ENCODE measurements at places on chromosomes 5 and 9.
A peak's percentile ranks its signal among the peaks of the same experiment; 100 is the strongest.

- peak; percentile 85 for DNase-seq
Observed at GRCh38 chr5:58460732-58461286, 923 bp upstream of the PLK2 start.

- no peak for DNase-seq
Observed at GRCh38 chr9:96425500-96426169, 7.5 kb upstream of the ZNF367 start.

DNA sequence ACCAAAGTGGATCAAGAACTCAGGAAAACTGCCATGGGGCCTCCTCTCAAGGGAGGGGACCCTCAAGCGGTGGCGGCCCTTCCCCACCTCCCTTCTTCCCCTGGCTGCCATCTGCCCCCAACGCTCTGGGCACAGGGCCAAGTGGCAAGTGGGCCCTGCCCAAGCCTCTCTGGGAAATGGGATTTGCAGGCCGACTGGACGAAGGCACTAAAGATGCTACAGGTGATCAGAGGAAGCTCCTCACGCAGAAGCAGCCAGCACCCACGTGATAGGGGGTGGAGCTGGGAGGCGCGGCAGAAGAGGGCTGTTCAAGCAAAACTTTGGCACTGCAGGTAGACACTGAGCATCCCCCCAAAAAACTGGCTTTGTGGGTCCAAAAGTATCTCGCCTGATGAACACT is 52.7 kb upstream of the UBTD2 start:
- DNase-seq, result no peak

DNA sequence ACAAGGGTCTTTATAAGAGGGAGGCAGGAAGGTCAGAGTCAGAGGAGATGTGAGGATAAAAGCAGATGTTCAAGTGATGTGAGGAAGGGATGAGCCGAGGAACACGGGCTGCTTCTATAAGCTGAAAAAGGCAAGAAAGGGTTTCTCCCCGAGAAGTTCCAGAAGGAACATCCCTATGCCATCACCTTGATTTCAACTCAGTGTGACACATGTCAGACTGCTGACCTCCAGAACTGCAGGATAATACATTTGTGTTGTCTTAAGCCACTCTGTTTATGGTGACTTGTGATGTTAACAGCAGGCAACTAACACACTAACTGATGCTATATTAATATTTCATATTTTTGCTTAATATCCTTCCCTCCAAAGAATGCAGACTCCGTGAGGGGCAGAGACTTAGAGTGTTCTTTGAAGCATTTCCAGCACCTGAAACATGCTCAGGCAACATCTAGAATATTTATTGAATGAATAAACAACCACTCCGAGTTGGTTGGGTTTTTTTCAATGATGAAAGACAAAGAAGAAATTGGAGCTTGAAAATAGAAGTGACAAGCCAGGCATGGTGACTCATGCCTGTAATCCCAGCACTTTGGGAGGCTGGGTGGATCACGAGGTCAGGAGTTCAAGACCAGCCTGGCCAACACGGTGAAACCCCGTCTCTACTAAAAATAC is 77.6 kb upstream of the ADRA1B start:
- DNase-seq, result no peak

DNA sequence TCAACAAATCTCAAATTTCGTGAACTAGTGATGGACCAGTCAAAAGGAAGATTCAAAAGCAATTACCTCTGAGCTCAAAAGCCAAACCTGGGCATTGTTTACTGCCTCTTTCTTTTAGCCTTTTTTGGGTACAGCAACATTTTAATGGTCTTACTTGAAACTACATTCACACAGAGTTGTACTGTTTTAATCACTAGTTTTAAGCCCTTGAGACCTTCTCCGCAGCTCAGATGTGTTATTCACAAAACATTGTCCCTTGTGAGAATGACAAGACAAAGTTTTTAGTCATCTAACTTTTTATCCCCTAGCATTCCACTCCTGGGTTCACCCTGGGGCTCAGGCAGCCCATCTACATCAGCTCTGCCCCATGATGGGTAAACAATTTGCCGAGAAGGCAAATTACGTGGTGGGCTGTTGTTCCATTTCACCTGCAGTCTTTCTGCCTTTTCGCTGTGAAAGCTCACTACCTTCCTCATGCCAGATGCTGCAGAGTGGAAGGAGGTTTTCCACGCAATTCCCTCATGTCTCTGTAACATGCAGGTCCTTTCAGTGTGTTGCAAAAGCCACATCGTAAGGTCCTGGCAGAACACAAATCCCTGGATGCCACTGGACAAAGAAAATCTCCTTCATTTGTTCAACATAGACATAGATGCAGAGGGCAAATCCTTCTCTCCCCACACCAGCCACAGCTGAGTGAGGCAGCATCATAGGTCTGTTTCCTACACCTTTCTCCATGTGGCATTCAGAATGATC is 175.7 kb downstream of the EBF1 start:
- DNase-seq, result no peak

- no peak for DNase-seq
Observed at GRCh38 chr9:93871286-93871685, 83.9 kb downstream of the BARX1 start.

DNA sequence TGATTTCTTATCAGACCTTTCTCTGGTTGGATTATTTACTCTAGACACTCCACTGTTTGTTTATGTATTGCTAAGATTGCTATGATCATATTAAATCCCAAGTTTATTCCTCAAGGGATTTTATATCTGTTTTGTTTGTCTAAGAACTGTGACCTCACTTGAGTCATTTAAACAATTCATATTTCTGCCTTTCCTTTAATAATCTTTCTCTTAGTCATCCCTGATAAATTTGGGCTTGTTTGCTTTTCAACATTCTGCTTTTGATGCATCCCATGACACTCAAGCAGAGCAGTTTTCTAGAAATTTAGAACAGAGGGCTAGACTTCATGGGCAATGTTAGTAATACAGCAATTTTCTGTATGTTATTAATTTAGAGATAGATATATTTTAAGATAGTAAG is 231.6 kb upstream of the TNC start:
- no peak for DNase-seq

DNA sequence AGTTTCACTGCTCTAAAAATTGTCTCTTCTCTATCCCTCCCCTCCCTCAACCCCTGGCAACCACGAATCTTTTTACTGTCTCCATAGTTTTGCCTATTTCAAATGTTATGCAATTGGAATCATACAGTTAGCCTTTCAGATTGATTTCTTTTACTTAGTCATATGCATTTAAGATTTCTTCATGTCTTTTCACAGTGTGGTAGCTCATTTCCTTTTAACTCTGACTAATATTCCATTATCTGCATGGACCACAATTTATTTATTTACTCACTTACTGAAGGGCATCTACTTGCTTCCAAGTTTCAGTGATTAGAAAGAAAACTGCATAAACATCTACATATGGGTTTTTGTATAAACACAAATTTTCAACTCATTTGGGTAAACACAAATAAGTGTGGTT is 372.3 kb downstream of the CDH18 start:
- DNase-seq, result no peak

DNA sequence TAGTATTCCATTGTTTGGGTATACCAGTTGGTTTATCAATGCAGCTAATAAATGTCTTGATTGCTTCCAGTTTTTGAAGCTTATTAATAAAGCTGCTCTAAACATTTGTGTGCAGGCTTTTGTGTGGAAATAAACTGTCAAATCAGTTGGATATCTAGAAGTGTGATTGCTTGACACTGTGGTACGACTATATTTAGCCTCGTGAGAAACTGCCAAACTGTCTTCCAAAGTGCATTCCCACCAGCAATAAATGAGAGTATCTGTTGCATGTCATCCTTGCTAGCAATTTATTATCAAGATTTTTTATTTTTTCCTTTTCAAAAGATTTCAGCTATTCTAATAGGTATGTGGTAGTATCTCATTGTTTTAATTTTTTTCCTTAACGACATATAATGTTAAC is 37.5 kb downstream of the NMUR2 start:
- no peak for DNase-seq

DNA sequence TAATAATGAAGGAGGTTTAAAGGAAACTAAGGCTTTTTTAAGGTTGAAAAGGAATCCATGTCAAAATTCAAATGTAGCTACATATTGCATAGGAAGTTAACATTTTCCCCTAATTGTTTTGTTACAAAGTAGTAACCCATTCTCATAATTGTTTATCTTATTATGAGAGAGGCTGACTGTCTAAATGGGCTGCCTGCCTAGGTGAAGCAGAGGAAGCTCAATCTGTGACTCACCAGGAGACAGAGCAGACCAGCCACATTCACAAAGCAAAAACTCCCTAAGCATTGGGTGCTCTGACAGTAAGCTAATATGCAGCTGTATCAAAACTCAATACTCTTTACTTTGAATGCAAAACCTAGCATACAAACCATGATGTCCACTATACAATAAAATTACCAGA is 208.5 kb downstream of the ROR2 start:
- no peak for DNase-seq

GRCh38 chr9:84411683-84412267 is 71.2 kb upstream of the SLC28A3 start:
- no peak for DNase-seq

- no peak for DNase-seq
Observed at GRCh38 chr5:77627869-77628674, 10.4 kb downstream of the OTP start.

- DNase-seq, result no peak
Observed at GRCh38 chr5:125695996-125696655, 727.1 kb upstream of the GRAMD2B start.

- DNase-seq, result no peak
Observed at GRCh38 chr9:113955076-113955752, 79.1 kb downstream of the ZNF618 start.

Measured in activated effector memory CD4-positive, alpha-beta T cell treated with Interleukin-2 at 50 U/mL for 16 hours (primary cell).